ENCODE measurements at places on chromosomes 2 and 18.

DNA sequence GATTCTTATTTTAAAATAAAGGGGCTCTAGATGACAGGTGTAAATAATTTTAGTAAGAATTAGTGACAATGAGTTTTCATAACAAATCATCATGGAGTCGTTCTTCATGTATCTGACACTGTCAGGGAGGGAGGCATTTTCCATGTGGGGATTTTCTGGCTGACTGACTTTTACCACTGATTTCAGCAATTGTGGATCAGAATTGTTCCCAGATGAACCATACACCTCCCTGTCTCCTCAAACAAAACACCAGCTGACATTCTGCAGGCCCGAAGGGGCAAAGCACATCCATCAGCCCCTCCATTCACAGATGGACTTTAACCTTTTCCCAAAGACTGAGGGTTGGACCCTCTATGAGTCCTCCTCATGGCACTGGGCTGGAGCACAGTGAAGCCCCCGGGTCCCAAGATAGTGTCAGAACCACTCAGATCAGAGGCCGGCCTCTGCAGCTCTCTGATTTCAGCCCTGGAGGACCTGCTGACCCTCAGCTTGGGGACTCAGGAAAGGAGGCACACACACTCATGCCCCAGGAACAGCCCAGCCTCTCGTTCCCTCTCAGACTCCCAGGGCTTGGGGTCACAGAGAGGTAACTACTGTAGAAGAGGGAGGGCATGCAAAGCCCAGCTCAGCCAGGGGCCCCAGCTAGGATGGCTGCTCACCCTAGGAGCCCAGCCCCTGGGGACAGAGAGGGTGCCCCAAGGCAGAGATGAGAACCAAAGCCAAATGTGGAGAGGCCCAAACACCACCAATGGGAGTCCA is 43.2 kb upstream of the LOXHD1 start:
- DNase-seq, result no peak

- DNase-seq, result no peak
These were observed at the start of gene MSGN1 for GRCh38 chr2:17816396-17817245. TSS of gene MSGN1 (plus strand) at chr2:17816460. CDS start at chr2:17816519, 59 bp downstream.

DNA sequence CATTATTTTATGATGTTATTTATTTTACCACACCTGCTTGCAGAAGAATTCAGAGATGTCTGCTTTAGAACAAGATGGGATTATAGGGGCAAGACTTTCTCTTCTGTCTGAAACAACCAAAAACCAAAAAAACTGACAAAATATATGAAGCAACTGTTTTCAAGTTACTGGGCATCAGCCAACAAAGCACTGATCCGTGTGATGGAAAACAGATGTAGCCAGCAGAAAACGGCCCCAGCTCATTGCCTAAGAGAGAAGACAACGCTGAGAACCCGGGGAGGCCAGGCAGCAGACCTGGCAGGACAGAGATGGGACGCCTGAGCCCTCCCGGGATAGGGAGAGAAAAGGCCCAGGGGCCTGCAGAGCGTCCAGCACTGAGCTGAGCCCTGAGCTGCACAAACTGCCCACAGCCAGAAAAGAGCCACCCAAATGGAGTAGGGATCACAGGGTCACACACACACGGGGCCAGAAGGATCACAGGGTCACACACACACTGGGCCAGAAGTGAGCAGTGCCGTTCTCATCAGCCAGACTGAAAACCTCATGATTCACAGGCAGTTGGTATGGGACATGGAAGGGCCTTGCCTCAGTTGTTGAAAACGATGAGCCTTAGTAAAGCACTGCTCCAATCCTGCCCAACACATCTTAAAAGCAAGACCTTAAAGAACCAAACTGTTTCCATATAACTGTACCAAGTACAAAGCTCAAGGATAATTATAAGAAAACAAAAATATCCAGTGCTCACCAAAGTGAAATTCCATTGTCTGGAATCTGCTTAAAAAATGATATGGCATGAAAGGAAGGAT is 12.1 kb downstream of the PXDN start:
- no peak for DNase-seq

- no peak for DNase-seq
These were observed 49.3 kb upstream of the ROCK2 start for GRCh38 chr2:11393711-11394236.

DNA sequence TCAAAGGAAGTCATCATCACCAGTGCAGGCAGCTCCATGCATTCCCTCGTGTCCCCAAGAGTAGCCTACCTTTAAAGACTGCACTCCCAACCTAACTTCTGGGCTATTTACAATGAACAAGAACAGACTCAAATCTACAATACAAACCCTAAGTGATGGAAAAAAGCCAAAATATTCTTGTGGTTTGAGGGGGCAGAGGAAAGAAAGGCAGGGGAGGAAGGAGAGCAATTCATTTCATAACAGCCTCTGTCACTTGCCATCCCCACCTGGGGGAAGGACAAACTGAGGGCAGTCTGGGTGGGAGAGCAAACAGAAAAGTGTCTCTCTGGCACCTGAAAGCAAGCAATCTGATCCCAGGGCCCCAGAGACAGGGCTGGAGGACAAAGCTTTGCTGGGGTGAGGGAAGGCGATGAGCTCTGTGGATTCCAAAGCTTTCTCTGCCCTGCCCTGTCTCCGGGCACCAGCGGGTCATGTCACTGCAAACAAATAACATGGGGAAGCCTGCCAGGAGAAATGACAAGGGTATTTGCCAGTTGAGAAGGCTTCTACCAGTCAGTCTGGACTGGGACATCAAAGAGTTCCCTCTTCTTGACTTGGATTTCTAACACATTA is 528.0 kb upstream of the TNP1 start:
- DNase-seq, result no peak

GRCh38 chr18:79418642-79419041 is 22.9 kb downstream of the NFATC1 start:
- no peak for DNase-seq

GRCh38 chr2:217437290-217437870 is 565.4 kb downstream of the TNS1 start:
- no peak for DNase-seq

DNA sequence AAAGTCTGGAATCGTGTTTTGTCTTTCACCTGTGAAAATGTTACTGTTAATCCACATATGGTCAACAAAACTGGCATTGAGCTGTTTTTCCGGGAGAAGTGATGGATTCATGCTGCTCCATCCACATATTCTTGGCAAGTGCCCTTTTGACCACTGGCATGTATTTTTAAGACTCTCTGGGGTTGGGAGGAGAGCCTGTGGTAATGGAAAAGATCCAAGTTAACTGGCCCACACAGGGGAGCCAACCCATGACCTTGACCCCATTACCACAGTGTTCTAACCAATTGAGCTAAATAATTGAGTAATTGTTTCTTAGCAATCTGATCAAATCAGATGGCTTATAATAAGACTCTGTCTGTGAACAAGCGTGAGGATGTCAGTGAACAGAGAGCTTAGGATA is 296.2 kb upstream of the NRP2 start:
- DNase-seq, result no peak

- DNase-seq, result no peak
These were observed 209.5 kb upstream of the TPO start for GRCh38 chr2:1203772-1204171.

GRCh38 chr2:236647621-236648020 is 78.0 kb downstream of the ACKR3 start:
- DNase-seq, result no peak

GRCh38 chr2:219707496-219708285 is 80.3 kb downstream of the SLC4A3 start:
- no peak for DNase-seq

DNA sequence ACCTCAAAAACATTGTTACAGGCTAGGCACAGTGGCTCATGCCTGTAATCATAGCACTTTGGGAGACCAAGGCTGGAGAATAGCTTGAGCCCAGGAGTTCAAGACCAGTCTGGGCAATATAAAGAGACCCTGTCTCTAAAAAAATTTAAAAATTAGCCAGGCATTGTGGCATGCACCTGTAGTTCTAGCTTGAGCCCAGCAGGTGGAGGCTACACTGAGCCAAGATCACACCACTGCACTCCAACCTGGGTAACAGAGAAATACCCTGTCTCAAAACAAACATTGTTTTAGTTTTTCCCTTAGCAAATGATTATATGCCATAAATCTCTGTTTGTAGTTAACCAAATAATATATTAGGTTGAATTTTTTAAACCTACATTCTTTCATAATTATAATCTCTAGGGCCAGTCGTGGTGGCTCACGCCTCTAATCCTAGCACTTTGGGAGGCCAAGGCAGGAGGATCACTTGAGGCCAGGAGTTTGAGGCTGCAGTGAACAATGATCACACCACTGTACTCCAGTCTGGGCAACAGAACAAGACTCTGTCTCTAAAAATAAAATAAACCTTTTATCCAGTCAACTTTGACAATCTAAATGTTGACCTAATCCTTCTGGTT is 13.3 kb upstream of the CYP20A1 start:
- DNase-seq, result no peak

- DNase-seq, result no peak
These were observed 2.4 kb downstream of the FIGN start for GRCh38 chr2:163733301-163733938.

DNA sequence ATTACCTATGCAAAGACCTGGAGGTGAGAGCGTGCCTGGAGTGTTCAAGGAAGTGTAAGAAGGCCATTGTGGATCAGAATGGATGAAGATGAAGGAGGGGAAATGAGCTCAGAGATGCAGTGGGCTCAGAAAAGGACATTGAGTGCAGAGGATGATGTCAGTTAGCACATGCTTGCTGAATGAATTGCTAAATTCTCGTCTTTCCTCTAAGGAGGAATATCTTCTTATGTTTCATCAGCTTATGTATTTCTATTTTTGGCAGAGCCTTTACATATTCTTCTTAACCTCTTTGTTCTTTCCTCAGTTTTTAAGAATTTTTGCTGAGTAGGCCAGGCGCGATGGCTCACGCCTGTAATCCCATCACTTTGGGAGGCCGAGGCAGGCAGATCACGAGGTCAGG is 30.9 kb downstream of the FAM171B start:
- DNase-seq, result no peak

- DNase-seq, result no peak
These were observed 29.8 kb downstream of the EHD3 start for GRCh38 chr2:31263636-31264190.

GRCh38 chr2:159252905-159253304 is 33.6 kb downstream of the WDSUB1 start:
- DNase-seq, result no peak

DNA sequence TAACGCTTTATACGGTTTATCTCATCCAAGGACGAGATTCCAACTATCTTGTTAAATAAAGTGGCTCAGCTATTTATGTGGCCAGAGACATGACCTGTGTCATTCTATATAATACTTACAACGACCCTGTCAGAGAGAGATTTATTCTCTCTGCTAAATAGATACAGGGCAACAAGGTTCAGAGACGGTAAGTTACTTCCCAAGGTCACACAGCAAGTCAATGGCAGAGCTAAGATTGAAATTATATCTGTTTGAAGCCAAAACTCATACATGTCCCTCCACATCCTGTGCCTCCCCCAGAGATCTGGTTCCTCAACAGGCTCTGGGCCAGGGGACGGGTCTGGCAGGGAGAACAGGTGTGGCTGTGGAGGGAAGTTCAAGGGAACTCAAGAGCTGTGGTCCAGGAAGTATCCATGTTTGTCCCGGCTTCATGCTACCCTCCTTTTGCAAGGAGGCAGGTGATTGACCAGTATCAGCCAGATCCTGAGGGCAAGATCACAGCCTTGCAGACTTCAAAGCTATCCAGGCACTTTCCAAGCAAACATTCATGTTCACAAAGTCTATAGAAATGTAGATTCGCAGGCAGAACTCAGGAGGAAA is 99.8 kb downstream of the CAPN13 start:
- no peak for DNase-seq

GRCh38 chr2:240704651-240705050 is 13.0 kb downstream of the AQP12A start:
- no peak for DNase-seq

GRCh38 chr2:45134726-45135125 is 125.5 kb upstream of the SIX2 start:
- DNase-seq, result no peak

DNA sequence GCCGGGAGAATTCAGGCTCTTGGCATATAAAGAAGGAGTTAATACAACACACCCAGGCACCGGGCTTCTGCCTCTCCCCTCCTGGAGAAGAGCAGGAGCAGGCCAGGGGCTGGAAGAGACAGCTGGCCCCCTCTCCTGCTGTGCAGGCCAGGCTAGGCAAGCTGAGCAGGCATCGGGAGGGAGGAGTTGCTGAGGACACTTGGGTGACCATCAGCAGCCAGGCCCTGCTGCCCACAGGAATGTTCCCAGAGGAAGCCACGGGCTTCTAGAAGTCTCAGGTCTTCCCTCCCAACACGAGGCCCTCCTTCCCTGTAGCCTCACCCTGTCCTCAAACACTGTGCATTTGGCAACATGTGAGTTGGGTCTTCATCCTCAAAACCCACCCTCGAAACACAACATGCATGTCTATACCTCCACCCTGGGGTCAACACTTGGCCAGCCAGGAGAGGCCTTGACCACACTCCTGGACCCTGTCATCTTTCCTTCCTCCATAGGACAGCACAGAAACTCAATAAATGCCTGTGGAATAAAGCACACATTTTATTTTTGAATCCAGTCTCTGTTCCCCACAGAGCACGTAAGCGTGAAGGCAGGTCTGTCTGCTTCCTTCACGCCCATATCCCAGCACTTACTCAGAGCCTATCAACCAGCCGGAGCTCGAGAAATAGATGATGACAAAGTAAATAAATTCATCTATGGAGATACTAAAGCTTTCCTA is 433.8 kb upstream of the ID2 start:
- no peak for DNase-seq

DNA sequence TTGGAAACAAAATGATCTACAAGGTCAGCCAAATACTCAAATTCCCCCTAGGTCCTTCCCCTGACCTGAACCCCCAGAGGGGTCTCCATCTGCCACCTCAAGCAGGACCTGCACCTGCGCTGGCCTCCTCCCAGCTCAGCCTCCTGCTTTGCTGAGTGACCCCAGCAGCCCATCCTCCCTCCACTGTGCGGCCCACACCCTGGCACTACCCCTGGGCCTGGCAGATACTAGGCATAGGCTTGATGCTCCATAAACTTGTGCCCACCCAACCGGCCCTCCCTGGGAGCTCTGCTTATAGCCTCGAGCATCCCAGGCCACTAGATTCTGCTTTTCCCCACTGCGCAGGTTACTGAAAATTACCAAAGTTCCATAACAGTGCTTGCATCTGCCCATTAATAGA is 156.2 kb downstream of the HDAC4 start:
- DNase-seq, result no peak

DNA sequence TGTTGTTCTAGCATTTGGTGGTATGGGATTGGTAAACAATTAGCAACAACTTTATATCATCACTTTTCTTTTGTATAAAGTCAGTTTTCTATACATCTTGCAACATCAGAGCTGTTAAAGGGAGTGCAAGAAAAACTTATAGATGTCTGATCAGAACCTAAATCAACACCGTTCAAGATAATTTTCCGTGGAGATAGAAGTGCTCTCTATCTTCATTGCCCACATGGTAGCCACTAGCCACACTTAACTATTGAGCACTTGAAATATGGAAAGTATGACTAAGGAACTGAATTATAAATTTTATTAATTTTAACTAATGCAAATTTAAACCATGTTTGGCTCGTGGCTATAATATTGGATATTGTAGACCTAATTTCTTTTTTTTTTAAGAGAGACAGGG is 5.2 kb downstream of the TTC27 start:
- no peak for DNase-seq

GRCh38 chr2:70984576-70985282 is 6.3 kb downstream of the ANKRD53 start:
- no peak for DNase-seq

- DNase-seq, result no peak
These were observed 38.0 kb downstream of the VSNL1 start for GRCh38 chr2:17578466-17578928.
